Muscle of back (tissue), 13 donors: ENCODE measurements at places on chromosomes 7 and 10.

DNA sequence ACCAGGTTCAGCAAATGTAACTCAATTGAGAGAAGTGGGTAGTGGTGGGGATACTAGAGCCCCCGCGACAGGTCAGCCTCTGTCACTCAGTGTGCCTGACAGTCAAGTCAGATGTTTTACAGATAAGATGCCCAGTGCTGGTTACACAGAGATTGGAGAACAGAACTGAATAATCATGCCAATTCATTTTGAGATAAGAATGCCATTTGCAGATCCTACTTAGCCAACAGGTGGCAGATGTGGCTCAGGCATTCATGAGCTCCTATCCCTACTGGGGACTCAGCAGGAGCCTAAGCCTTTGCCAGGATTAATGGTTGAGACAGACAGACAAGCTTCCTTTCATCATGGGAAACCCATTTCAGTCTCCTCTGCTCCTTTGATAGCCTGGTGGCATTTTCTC is 137.8 kb downstream of the MAPK8 start:
- no peak for DNase-seq

DNA sequence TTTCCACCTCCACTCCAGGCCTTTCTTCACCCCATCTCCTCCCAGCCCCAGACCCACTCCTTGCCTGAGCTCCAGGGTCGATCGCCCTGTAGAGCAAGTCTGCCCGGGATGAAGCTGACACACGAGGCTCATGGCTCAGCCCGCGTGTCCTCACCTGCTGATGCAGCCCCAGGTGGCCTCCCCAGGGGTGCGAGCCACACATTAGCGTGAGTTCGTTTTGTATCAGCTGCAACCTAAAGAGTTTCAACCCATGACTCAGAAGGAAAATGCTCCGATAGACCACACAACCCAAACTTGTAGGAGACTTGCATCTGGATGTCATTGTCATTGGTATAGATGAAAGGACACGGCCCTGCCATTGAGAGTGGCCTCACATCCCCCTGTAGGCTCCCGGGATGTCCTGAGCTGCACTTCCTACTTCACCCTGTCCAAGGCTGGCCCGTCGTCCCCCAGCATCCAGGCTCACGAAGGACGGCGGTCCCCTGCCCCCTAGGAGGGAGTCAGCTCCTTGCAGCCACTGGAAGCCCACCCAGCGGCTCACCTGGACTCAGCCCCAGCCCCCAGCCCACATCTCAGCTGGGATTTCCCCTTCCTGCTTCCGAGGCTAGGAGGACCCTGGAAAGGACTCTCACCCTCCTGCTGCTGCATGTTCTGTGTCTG is 97.7 kb downstream of the HTR5A start:
- DNase-seq, result no peak

DNA sequence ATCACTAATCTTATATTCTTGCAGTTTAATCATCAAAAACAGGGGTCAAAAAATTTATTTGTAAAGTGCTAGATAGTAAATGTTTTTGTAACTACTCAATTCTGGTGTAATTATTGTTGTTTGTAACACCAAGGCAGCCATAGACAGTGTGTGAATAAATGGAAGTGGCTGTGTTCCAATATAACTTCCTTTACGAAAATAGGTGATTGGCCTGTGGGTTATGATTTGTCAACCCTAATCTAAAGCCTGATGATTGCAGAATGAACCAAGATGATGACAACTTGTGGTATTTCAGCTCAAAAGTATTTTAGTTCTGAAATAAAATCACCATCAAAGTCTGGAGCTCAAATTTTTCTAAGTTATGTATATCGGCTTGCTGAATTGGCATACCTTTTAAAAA is 34.4 kb upstream of the ETV1 start:
- no peak for DNase-seq

GRCh38 chr7:81491573-81491972 is 278.3 kb downstream of the HGF start:
- no peak for DNase-seq

DNA sequence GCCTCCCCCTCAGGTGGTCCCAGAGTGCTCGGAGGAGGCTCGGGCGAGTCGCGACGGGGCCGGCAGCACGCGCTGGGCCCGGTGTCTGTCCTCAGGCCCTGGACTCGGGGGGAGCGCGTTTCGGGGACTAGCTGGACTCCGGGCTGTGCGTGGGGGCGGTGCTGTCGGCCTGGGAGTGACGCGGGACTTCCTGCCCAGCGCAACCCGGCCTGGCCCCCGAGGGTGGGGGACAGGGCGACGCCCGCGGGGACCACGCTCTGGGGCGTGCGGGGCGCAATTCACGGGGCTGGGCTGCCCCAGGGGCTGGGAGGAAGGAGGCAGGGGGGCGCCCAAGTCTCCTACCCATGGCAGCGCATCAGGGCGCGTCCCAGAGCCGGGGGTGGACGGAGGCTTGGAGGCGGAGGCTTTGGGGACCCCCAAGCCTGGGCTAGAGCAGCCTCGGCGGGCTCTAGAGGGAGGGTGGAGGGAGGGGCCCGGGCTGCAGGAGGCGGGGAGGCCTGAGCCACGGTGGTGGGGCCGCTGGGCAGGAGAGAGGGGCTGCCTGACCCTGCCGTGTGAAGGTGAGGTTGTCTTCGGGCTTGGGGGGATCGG is 2.3 kb upstream of the VENTX start:
- no peak for DNase-seq

DNA sequence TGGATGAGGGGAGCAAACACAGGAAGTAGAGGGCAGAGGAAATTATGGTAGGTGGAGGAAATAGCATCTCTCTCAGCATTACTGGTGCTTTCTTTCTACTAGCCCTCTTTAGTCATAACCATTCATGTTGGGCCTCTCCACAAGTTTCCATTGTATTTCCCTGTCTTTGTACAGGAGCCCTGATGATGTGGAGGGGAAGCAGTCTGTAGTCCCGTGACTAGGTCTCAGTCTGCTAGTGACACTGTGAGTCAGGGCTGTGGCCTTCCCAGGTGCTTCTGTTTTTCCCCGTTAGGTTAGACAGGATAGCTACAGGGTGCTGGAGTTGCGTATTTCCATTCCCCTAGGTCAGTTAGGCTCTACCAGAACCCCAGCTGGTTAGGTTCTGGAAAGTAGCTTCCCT is 82.9 kb upstream of the NAMPT start:
- DNase-seq, result no peak

DNA sequence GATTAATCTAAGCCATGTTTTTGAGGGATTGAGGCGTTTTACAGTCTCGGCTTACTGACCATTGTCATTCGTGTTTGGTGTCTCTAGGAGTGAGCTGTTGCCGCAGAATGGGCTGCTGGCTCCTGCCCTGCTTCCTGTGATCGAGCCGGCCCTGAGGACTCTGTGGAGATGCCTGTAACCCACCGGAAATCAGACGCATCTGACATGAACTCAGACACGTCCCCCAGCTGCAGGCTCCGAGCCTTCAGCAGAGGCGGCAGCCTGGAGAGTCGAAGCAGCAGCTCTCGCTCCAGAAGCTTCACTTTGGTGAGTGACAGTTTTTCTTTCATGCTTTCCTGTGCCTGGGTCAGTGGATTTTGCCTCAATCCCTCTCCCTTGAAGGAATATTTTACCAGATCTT is 28.8 kb downstream of the PROSER2 start:
- no peak for DNase-seq

DNA sequence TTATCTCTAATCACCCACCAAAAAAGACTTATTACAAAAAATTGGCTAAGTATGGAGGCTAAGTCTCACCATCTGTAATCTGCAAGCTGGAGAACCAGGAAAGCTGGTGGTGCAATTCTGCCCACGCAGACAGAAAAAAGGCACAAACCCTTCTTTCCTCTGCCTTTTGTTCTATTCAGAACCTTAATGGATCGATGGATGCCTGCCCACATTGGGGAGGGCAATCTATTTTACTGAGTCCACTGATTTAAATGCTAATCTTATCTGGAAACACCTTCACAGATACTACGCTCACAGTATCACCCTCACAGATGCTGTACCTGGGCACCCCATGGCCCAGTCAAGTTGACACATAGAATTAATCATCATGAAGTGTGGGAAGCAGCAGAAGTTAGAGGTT is 10.2 kb downstream of the IGFBP3 start:
- DNase-seq, result no peak

DNA sequence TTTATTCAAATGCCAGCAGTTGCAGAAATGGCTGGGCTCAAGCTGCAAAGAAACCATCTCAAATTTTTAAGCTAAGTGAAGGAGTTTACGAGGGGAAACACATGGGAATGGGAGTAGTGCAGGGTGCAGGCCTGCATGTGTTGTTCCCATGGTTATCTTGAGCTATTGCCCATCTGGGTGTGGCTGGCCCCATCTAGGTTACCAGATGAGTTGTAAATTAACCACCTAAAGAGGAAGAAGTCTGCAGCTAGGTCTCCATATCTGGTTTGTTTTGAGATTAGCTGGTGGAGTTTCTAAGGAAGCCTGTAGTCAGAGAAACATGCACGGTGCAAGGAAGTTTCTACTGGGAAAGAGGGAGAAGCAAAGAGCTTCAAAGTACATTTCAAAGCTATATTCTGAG is 23.3 kb upstream of the STEAP2 start:
- no peak for DNase-seq

DNA sequence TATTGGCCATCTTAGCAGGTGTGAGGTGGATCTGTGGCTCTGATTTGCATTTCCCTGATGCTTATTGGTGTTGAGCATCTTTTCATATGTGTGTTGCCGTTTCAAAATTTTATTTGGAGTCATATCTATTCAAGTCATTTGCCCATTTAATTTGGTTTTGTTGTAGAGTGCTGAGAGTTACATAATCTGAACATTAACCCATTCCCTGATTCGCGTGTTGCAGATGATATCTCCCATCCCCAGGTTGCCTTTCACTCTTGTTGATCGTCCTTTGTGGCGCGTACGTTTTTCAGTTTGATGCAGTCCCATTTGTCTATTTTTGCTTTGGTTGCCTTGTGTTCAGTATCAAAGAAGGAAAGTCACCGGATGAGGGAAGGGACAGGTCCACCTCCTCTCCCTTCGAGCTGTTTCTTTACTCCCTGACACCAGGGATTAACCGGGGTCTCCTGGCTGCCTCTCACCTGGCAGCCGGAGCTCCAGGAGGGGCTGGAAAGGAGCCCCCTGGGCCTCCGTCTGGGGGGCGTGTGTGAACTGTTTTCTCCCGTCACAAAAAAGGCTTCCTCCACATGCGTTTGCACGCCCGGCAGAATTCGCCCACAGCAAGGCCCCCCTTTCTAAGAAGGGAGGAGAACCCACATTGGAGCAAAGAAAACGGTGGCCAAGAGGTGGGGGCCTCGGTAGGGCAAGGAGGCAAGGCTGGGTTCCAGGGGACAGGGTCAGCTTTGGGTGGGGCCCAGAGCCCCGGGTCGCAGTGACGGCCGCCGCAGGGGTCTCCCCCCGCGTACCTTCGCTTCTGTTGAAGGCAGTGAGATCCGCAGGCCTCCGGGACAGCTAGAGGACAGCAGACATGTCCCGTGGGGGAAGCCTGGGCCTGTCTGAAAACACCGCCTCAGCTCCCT is 8.3 kb downstream of the MNX1 start:
- no peak for DNase-seq

GRCh38 chr10:120436439-120437112 is 20.5 kb upstream of the PLPP4 start:
- DNase-seq, result no peak

GRCh38 chr10:113402602-113403001 is 150.3 kb upstream of the HABP2 start:
- DNase-seq, result no peak

GRCh38 chr10:103889121-103889720 is 28.8 kb downstream of the STN1 start:
- no peak for DNase-seq

DNA sequence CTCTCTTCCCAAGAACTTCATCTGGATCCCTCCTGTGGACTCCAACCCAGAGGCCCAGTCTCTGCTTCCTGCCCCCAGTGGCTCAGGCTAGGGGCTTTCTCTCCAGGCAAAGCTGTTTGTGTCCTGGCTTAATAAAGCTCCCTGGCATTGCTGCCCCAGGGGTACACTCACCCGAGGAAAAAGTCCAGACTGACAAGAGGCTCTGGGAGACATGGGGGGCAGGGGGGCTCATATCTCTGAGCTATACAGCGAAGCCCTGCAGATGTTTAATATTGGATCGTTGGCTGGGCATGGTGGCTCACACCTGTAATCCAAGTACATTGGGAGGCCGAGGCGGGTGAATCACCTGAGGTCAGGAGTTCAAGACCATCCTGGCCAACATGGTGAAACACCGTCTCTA is 10.7 kb upstream of the COMTD1 start:
- no peak for DNase-seq

GRCh38 chr7:49778731-49779270 is 5.4 kb downstream of the VWC2 start:
- no peak for DNase-seq

DNA sequence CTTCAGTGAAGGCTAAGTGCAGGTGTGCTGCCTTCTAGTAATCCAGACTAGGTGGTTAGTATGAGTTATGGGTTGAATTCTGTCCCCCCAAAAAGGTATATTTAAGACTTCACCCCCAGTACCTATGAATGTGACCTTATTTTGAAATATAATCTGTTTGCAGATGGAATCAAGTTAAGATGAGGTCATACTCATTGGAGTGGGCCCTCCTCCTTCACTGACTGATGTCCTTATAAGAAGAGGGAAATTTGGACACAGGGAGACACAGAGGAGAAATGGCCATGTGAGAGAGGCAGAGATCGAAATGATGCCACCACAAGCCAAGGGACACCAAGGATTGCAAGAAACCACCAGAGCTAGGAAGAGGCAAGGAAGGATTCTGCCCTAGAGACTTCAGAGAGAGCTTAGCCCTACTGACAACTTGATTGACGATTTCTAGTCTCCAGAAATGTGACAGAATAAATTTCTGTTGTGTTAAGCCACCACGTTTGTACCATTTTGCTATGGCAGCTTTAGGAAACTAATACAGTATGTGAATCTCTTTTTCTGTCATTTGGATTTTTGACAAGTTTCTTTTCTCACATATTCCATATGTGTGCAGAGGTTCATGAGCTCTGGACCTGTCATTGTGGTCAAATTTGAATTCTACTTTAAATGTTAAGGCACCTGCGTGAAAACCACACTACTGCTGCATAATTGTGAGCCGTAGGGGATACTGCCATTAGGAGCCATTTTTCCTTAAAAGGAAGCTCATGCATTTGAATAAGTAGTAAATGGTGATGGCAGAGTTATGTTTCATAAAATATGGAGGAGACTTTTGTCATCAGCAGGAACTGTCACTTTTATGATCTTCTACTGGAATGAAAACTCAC is 2.6 kb upstream of the RPA3 start:
- DNase-seq, result no peak

DNA sequence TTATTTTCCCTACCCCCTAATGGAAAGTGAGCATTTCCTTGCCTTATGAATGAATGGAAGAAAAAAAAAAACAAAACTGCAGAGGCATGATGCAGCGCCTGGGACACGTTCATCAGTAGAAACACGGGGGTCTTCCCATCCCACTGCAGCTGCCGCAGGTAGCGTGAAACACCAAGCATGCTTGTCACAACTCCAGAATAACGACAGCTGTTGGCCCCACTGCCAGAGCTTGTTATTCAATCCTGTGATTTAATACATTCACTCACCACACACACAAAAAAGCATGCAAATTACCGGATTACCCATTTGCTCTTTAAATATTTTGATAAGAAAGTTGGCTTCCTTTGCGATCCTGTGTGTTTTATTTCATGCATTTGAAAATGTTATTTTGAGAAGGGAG is 48.4 kb upstream of the GNA12 start:
- DNase-seq, result no peak
